Right renal cortex interstitium (tissue), 3 donors: ENCODE measurements at places on chromosomes 1 and 21.

DNA sequence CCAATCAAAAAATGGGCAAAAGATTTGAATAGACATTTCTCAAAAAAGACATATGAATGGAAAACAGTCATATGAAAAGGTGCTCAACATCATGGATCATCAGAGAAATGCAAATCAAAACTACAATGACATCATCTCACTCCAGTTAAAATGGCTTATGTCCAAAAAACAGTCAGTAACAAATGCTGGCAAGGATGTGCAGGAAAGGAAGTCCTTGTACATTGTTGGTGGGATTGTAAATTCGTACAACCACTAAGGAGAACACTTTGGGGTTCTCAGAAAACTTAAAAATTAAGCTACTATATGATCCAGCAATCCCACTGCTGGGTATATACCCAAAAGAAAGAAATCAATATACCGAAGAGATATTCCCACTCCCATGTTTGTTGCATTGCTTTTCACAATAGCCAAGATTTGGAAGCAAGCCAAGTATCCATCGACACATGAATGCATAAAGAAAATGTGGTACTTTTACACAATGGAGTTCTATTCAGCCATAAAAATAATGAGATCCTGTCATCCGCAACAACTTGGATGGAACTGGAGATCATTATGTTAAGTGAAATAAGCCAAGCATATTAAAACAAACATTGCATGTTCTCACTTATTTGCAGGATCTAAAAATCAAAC, 17.9 kb downstream of the GBP5 start:
- no peak for DNase-seq

GRCh38 chr1:65509912-65510680, 89.6 kb downstream of the LEPR start:
- DNase-seq = no peak

DNA sequence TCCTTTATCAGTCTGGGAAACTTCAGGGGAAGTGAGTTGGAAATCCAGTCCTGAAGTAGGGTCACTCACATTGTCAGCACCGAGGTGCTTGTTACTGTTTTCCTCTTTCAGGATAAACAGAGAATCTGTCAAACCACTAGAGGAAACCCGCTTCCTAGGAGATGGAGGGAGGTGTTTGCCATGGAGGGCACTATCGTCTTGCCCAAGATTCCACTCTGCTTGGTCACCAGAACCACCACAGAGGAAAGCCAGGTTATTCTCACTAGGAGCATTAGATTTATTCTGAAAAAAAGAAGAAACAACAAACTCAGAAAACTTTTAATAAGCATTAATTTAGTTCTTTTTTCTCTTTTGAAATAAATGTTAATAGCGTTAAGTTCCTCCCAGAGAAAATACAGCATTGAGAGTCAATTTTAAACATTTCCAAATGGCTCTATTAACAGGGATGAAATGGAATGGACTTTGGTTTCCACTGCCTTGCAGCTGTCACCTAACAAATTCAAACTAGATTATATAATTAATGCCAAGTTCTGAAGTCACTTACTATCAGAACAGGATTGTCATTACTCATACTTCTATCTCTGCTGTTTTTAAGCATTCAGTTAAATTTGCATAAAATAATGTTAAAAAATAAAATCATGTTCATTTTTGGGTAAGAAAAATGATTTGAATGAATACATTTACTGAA, 242.8 kb downstream of the CRB1 start:
- DNase-seq = no peak

DNA sequence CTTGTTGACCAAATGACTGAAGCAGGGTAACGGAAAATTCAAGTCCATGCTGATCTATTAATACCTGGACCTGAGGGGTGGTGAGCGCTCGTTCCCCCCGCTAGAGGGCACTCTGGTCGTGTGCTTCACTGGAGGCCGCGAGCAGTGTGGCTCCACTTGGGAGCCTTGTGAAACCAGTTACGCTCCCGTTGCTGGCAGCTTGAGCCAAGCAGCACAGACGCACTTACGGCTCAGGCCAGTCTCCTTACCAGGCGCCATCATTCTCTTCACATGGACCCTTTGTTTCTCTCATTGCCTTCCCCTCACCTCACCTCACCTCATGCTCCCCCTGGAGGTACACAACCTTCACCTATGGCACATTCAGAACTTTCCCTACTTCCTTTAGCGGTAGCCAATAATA, 49.7 kb upstream of the TSPAN2 start:
- peak; percentile 76 for DNase-seq

GRCh38 chr1:1889847-1890505, 911 bp downstream of the GNB1 start:
- no peak for DNase-seq

- DNase-seq = no peak
These were observed 10.1 kb upstream of the EFNA1 start for GRCh38 chr1:155117610-155118009.

DNA sequence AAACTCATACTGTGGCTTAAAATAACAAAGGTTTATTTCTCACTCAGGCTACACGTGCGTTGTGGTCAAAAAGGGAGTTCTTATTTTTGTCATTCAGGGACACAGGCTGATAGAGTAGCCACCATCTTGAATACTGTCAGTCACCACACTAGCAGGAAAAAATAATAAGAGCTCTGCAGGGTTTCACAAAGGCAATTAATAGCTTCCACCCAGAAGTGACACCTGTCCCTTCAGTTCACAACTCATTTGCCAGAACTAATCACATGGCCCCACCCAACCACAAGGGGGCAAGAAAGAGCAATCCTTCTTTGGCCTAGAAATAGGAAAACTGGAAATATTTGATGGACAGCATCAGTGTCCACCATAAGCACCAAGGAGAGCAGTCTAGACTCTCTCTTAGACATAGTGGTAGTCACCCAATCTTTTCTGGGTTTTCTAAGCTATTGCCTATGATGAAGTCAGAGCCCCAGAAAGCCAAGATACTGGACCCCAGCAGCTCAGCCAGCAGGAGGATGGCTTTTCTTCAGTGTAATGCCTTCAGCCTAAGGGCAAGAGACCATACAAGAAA, 8.2 kb downstream of the HAPLN2 start:
- DNase-seq = no peak

DNA sequence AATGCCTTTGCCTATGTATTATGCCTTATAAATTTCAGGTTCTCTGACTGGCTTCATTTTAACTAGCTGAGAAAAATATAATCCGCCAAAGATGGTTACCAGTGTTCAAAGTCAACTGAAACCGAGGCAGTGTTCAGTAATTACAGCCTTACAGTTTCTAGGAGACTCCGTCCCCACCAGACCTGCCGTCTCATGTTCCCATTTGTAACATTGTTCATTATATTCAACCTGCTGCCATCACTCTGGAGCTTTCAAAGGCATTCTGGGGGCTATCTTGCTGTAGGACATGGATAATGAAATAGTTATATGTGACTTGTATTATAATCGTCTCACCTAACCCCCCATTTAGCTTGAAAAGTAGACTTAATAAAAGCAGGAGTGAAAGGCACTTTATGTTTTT, 302.5 kb downstream of the RWDD3 start:
- no peak for DNase-seq

DNA sequence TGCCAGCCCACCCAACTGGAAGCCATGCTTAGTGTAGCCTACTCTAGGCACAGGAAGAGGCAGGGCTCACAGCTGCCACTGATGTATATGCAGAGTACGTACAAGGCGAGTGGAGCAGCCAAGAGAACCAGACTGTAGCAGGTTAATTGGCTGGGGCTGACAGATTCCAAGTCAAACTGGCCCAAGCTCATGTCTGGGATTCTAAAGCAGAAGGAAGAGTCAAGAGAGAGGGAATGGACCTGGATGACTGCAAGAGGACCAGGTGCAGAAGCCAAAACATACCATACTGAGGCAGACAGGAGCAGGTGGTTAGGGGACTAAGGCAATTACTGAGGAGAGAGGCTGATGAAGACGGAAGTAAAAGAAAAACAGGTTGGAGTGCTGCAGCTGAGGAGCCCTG, 51.3 kb upstream of the LRRN2 start:
- DNase-seq = no peak

- no peak for DNase-seq
These were observed 3.3 kb upstream of the AGT start for GRCh38 chr1:230717251-230717650.

DNA sequence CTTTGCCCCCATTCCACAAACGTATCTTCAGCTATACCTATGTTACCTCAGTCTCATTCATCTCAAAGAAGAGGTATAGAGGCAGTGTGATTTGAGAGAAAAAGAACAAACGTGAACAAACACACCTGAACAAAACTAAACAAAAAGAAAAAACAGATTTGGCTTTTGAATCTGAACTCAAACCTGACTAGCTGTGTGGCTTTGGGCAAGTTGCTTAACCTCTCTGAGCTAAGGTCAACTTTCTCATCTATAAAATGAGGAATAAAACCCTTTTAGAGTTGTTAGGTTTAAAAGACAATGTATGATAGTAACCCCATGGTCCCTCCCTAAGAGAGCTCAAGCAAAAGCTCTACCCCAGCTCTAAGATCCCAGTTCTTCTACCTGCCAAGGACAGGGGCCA, 73.5 kb downstream of the ZNF648 start:
- no peak for DNase-seq

GRCh38 chr1:1883092-1883873, 7.6 kb downstream of the GNB1 start:
- no peak for DNase-seq

DNA sequence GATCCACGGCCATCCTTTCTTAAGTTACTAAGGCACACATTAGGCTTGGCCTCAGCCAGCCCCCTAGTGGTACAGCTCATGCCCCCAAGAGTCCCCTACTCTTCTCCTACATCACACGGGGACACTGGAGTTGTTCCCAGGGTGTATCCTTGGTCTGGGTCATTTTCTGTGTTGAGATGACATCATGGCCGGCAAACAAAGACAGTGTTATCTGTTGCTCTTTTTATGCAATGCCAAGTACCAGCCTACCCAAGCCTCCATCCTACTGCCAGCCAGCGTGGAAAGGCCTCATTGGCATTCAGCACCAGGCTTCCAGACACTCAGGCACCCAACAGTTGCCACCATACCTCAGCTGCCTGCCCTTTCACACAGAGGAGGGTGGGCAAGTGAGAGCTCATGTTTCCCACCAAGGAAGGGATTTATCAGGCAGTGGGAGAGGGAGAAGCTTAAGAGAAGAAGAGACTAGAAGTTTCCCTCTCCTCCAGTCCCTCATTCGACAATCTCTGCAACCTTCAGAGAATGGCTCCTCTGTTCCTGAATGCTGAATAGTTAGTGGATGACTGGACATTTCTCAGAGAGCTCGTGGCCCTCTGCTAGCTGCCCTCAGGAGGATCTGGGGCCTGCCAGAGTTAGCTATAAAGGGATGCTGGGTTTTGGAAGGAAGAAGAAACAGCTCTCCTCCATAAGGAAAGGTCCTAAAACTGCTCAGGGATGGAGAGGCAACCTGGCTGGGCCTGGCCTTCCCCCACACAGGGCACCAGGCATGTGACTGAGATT, 17.7 kb downstream of the CBR1 start:
- no peak for DNase-seq

- DNase-seq = no peak
These were observed 16.4 kb downstream of the CD244 start for GRCh38 chr1:160846281-160846680.

- DNase-seq = no peak
These were observed 63.2 kb downstream of the SSBP3 start for GRCh38 chr1:54342742-54343687.
